ENCODE measurements at places on chromosomes 5 and 9.

- no peak for DNase-seq
Measured at GRCh38 chr9:116656977-116657376, 30.1 kb upstream of the TRIM32 start.

DNA sequence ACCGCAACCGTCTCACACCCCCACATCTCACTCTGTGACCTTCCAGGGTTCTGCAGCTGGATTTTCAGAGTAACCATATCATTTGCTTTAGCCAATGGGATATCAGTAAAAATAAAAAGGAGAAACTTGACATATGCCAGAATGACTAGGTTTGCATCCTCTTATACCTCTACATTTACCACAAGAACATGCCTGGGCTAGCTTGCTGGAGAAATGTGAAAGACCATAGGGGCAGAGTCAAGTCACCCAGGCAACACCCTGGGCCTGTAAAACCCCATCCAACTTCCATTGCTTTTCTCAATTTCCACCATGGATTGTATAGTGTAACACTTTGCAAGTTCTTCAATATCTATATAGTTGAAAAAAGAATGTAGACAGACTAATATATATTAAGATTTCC lies 731.1 kb downstream of the PTPRD start:
- DNase-seq, result no peak

DNA sequence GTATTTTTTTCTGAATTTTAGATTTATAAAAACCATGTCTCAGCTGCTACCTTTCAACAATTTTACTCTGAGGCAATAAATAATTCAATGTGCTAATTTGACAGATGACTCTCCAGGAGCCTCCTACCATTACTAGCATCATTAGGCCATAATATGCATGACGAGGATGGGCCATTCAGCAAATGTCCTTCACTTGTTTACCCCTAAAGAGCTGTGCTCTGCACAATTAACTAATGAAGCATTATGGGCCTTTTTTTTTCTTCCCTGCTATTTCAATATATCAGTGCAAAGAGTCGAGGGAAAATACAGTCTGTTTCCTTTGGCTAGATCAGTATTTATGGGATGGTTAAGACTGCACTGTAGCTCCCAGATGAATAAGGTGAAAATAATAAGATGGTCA lies 627.2 kb downstream of the ISL1 start:
- no peak for DNase-seq

DNA sequence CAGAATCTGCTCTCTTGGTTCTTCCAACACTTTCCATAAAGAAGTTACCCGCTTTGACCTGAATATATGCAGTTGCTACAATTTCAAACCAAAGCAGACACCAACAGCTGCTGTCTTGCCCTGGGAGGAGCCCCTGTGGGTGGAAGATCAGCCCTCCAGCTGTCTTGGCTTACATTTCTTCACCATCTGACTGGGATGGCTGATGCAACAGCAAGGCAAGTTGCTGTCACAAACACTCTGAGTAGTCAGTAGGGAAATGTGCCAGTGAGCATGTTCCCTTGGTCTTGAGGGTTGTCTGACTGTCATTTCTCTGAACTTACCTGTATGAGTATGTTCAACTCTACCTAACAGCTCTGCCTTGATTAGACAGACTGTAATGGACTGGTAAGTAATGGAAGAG lies 152.9 kb downstream of the SGCD start:
- no peak for DNase-seq

GRCh38 chr9:86410281-86410680 lies 56.1 kb upstream of the TUT7 start:
- no peak for DNase-seq

- DNase-seq, result no peak
Measured at GRCh38 chr9:102049586-102050246, 311.3 kb upstream of the GRIN3A start.

DNA sequence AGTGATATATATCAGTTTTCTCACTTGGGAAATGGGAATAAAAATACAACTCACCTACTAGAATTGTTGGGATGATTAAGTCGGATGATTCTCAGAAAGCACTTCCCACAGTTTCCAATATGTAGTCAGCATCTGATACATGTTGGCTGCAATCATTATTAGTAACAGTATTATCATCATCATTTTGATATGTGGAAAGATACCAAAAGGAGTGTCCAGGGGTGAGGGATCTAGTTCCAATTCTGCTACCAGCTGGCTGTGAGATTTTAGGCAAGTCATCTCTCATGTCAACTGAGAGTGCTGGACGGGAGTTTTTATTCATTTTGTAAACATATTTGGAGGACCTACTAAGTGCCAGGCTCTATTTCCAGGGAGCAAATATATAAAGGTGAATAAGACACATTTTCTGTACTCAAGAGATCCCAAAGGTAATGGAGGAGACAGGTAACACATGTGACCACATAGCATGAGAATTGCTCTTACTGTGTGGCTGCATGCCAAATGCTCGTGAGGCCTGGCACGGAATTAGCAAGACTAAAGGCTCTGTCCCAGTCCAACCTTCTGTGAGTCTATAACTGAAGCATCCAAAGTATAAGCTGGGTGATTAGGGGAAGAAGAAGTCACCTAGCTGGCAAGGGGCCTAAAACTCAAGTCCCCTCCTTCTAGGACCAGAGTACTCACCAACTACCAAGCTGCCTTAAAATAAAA lies 83.0 kb downstream of the GRIA1 start:
- DNase-seq, result no peak

GRCh38 chr5:1651250-1651649 lies 127.5 kb upstream of the LPCAT1 start:
- no peak for DNase-seq

GRCh38 chr9:74025402-74025925 lies 471.7 kb upstream of the RORB start:
- no peak for DNase-seq

GRCh38 chr5:150056075-150056443 lies 30.3 kb downstream of the CSF1R start:
- no peak for DNase-seq

GRCh38 chr9:109409773-109410397 lies 88.2 kb downstream of the PTPN3 start:
- no peak for DNase-seq

DNA sequence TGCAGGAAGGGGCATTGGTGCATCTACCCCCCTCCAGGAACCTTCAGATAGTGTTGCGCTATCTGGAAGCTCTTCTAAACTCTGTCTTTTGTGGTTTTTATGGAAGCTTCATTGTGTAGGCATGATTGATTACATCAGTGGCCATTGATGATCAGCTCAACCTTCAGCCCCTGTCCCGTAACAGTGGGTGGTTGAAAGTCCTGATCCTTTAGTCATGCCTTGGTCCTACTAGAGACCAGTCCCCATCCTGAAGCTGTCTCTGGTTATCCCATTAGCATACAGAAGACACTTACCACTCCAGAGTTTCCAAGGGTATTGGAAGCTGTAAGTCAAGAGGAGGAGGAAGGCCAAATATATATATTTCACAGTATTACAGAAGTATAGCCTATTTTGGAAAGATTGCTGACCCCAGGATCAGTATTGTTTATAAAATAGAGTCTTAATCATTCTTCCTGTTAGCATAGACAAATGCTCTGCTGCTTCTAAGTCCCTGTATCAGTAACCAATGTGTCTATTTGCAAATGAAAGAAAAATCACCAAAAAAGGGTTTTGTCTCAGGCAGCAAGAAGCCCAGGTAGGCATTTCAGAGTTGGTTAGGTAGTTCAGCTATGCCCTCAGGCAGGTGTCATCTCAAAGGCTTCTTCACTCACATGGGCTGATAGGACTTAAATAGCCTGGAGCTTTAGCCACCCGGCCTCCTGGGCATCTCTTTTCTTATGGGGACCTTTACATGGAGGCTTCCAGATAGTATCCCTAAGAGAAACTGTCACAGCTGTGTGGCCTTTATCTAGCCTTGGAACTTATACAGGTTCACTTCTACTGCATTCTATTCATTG lies 41.6 kb downstream of the SPIN1 start:
- DNase-seq, result no peak

DNA sequence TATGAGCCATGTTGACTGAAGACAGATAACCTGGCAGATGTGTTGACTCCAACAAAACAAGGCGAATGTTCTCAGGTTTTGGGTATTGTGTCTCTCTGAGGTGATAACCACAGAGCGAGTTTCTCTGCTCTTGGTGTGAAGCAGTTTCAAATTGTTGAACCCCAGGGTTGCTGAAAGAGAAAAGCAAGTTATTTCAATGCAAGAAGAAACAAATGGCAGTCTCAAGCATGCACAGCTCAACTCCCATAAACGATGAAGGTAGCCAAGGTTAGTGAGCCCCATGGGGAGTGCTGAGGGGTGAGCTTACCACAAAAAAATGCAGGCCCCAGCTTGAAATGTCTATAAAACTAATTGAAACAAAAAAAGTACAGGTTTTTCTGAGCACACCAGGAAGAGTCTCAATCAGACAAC lies 220.8 kb upstream of the DAPK1 start:
- no peak for DNase-seq

DNA sequence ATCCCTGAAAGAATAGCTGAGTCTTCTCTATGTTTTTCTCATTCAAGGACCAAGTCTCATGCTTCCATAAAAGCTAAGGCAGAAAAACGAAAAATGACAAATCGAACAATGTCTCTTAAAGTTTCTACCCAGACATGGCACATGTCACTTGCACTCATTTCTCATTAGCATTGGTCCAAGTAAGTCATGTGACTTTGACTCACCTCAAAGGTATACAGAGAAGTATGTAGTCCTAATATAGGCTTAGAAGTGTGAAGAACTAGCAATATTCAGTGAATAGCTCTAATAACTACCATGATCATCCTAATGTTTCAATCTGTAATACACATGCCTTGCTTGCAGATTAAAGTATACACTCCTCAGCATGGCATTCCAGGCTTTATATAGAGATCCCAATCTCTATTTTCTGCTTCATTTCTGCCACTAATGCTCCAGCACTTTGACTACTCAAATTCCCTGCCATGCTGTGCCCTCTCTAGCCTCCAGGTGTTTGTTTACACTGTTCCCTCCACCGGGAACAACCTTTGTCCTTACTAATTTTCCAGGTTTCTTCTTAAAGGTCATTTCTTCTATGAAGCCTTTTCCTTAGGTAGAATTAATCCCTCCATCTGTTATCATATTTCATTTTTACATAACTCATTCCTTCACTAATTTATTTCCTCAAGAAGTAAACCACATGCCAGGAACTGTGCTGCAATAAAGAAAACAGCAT lies 98.9 kb downstream of the CEMIP2 start:
- no peak for DNase-seq

GRCh38 chr5:133372293-133372937 lies 239.9 kb downstream of the FSTL4 start:
- DNase-seq, result no peak

DNA sequence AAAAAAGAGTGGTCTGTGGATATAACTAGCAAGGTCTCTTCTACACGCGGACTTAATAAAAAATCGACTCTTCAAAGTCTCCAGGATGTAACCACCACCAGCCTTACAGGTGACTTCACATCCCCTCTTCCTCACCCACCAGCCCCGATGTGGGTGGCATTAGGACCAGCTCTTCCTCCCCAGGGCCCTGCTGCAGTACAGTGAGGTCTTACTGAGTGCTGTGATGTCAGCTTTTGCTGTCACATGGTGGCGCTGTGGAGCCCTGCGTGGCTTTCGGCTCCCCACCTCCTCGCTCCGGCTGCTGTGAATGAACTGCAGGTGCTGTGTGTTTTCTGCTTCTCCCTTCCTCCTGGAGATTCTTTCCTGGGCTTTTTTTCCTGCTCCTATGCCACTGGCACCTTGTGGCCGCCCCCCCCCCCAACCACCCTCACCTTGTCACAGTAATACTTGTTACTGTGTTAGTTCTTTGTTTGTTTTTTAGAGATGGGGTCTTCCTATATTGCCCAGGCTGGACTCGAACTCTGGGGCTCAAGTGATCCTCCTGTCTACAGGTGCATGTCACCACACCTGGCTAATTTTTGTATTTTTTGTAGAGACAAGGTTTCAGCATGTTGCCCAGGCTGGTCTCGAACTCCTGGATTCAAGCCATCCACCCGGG lies 15.8 kb upstream of the RAPGEF1 start:
- peak; percentile 55 for DNase-seq

- no peak for DNase-seq
Measured at GRCh38 chr5:177368869-177369644, 11.3 kb downstream of the RGS14 start.

DNA sequence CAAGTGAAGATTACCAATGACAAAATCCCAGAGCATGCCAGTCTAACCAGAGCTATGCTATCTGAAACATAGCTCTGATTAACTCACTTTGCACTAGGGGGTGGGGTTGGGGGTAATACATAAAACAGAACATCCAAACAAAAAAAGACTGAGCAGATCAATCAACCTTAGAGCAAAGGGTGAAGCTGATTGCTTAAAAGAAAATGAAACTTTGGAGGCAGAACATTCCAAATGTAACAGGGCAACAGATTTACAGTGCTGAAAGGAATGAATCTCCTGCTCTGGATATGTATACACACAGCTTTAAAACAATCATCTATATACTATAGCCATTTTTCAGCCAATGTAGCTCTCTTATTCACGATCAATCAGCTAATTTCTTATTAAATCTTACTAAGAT lies 4.9 kb downstream of the IL6ST start:
- DNase-seq, result no peak

DNA sequence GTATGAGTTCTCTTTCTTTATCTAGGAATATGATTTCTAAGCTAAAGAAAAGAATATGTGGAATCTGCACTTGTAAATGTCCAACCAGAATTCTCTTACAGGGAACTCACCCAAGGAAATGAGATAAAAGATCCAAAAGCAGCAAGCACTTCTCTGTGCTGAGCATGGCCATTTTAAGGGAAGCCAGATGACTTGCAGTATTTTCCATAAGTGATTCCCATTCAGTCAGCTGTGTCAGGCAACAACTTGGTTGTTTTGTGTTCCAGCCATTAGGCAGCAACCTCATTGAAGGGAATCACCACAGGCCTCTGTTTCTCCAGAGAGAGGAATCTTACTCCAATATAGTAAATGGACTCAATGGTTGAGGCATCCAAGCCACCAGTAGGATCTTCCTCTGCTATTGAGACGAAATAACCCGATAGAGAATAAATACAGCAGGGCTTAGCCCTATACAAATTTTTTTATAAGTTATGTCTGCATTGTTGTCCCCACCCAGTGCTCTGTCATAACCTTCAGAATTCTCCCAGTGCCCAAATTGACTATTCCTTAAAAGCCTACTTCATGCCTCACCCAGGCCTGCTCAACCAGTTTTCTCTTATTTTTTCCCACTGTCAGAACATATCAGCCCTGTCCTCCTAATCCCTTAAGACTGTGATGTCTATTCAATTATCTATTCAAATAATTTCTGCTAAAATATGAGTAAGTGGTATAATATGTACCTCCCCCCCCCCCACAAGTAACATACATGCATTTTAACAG lies 236.6 kb downstream of the PJA2 start:
- no peak for DNase-seq

- no peak for DNase-seq
Measured at GRCh38 chr5:139481580-139482049, 943 bp downstream of the STING1 start.

- no peak for DNase-seq
Measured at GRCh38 chr5:67166460-67167285, 29.9 kb downstream of the CD180 start.

DNA sequence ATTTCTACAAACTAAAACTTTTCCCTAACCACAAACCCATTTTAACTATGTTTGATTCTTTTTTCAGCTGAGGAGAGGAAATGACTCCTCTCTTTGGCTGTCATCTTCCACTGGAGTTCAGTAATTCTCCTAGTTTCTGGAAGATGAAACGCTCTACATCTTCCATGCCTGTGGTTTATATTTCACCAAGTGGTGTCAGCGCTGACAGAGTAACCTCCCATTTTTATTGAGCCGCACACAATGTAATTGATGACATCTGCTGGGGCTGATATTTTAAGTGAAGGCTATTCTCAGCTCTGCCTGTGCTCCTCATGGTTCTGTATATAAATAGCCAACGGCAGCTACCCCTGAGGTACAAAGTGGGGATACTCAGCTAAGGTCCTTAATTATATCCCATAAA lies 234.6 kb downstream of the SPOCK1 start:
- DNase-seq, result no peak

Measured in amniotic stem cell (primary cell).